ENCODE measurements at places on chromosomes 7 and 10.
A peak's percentile ranks its signal among the peaks of the same experiment; 100 is the strongest.

- no peak for DNase-seq
Observed at GRCh38 chr10:77106676-77107075, 530.9 kb downstream of the KCNMA1 start.

- DNase-seq, result no peak
Observed at GRCh38 chr10:77071001-77071511, 566.6 kb downstream of the KCNMA1 start.

DNA sequence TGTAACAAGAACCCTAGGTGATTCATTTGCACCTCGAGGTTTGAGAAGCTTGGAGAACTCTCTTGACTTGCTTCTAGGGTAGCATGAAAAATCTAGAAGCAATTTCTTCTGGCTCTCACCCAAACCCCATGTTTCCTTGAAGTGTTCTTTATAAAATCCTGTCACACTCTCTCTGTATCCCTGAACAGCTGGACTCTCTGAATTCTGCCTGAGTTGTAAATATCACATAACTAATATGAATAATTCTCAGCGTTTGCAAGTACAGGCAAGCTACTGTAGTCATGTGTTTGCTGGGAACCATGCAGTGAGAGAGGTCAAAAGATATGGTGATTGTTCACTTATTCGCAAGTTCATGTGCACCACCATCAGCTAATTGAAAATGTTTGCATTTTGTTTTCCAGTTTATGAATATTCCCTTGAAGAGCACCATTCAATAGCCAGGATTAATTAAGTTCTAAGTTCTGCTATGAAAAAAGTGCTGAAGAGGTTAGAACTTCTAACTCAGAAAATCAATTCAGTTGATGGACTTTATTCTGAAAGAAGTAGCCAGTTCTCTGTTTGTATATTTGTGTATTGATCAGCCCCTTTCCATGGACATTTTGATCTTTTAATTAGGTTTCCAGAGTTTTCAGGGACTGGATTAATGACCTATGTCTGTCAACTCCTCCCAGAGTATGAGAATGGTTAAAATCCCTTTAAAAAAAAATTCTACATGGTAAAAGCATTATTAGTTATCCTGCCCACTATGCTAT, 243.0 kb downstream of the PLXDC2 start:
- DNase-seq, result no peak

DNA sequence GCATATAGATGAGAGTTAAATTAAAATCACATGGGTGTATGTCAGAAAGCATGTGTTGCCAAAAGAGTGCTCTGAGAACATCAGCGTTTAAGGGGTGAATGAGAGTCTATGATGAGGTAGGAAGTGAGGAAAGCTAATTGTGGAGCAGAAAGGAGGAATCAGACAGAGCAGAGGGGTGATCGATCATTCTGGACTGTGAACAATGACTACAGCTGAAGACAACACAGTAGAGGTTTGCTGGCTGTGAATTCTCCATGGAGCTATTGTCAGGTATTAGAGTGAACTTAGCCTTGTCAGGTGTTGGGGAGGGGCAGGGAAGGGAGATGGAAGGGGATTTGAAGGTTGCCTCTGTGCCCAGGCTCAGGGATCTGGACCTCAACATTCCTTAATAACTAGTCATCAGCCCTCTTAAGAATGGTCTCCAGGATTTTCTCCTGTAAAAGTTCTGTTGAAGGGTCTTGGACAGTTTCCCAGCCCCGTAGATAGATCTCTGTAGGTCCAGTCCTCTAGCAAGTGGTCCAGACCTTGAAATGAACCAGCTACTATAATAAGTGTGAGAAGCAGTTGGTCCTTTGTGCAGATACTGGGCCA, 57.1 kb downstream of the KIF5B start:
- DNase-seq, result no peak

GRCh38 chr10:85548034-85548433, 818.6 kb downstream of the GRID1 start:
- peak; percentile 74 for DNase-seq

DNA sequence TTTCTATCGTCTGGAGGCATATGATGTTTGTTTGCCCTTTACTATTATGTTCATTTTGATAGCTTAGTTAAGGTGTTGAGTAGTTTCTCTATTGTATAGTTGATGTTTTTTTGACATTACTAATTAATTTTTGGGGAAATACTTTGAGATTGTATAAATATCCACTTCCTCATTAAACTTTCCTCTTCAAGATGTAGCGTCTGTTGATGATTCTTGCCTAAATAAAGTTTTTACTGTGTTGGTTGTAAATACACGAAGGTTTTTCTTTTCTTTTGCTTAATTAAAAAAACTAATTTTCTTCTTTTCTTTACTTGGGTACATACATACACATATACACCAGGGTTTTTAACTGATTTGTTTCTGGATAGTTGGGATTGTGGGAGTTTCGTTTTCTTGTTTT, 8.5 kb downstream of the KMT2E start:
- DNase-seq, result no peak

- DNase-seq, result no peak
Observed at GRCh38 chr10:29243066-29243465, 45.8 kb upstream of the LYZL1 start.

GRCh38 chr7:151087245-151088018, 1.2 kb downstream of the AGAP3 start:
- DNase-seq, result peak; percentile 25

- DNase-seq, result no peak
Observed at GRCh38 chr10:92799568-92799967, 48.8 kb upstream of the EXOC6 start.

DNA sequence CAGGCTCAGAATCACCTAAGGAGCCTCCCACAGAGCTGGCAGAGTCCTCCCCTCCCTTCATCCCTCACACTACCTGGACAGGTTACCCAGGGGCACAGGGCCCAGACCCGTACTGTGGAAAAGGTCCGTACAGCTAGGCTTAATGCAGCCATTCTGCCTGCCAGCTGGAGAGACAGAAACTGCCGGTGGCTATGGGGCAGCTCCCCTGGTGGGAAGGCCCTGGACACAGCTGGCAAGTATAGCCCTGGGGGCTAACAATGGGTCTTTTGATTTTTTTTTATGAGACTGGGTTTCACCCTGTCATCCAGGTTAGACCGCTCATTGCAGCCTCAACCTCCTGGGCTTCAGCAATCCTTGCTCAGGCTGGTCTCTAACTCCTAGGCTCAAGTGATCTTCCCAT, 68.3 kb downstream of the GNA12 start:
- no peak for DNase-seq

GRCh38 chr10:23317416-23317815, 27.2 kb downstream of the C10orf67 start:
- no peak for DNase-seq

DNA sequence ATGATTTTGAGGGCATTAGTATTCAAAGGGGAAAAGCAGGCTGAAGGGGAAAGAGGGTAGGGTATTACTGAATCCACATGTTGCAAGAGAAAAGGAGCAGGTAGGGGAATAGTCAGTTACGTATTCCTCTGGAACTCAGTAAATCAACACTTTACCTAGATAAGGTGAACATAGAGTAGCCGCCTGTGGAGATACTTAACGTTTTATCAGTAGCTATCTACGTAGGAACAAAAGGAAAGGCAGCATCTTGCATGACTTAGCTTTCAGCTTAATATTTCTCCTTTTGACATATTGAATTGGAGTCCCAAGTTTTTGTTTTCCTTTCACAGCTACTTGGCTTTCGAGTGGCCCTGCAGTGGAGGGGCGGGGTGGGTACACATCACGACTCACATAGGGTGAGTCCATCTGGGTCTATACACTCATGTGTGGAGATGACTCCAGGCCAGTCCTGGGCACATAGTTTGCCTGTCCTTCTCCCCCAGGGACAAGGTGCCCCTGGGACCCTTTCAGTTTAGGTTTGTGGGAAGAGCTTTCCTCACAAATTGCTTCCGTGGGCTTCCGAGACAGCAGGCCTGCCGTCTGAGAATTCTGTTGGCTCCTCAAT, 48.1 kb downstream of the CCNY start:
- no peak for DNase-seq

GRCh38 chr7:105703207-105703930, 122.1 kb upstream of the EFCAB10 start:
- no peak for DNase-seq

DNA sequence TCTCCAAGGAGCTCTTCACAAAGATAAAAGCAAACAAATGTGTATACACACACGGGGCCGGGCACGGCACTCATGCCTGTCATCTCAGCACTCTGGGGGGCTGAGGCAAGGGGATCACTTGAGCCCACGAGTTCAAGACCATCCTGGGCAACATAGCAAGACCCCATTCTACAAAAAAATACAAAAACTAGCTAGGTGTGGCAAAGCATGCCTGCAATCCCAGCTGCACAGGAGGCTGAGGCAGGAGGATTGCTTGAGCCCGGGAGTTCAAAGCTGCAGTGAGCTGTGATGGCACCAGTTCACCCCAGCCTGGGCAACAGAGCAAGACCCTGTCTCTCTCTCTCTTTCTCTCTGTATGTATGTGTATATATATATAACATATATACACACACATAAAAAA, 22.3 kb downstream of the TTYH3 start:
- no peak for DNase-seq

DNA sequence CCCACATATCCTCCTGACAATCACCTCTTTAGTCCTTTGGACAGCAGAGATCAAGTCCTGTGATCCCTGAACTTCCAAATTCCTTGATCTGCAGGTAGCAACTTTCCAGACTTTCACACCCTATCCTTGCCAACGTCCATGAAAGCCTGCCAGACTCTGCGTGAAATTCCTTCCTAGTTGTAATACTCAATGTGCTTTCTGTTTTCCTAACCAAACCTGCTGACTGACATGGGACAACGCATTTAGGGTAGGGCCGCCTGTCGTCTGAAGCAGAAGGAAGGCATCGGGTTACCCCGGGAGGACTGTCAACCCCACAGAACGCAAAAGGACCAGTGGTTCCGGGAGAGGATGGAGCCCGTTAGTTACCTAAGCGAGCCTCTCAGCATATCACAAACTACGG, 23.9 kb downstream of the ITGA8 start:
- DNase-seq, result no peak

Measured in kidney glomerular epithelial cell (primary cell).